Esophagus squamous epithelium (tissue), 5 donors: ENCODE measurements at places on chromosomes 11 and 22. TPM values are rescaled to one million over a fixed set of nuclear protein-coding genes. Genes with fewer than 3 reads are reported as not detected.

Gene SLC22A25
- total RNA-seq = not detected

Gene OR8G5
- not detected for total RNA-seq

Gene MMP1
- not detected for total RNA-seq

Gene ZFTA
- total RNA-seq = 3.3 TPM

Gene SMIM35
- not detected for total RNA-seq

Gene SYT13
- 0.04 TPM for total RNA-seq

Gene TMEM45B
- 85.3 TPM for total RNA-seq

Gene WNT11
- 0.50 TPM for total RNA-seq

Gene ZDHHC13
- total RNA-seq = 58.1 TPM

Gene TOMT
- not detected for total RNA-seq

Gene GALNT18
- 20.4 TPM for total RNA-seq

Gene MS4A14
- 0.67 TPM for total RNA-seq

Gene DEFB131B
- not detected for total RNA-seq

Gene CTTN
- total RNA-seq = 444 TPM

Gene BTG4
- total RNA-seq = not detected

Gene SEPTIN5
- 19.8 TPM for total RNA-seq

Gene OR52I2
- not detected for total RNA-seq

Gene ART1
- total RNA-seq = not detected

Gene C22orf31
- total RNA-seq = not detected

Gene NUP98
- total RNA-seq = 83.5 TPM

Gene ZP1
- total RNA-seq = not detected

Gene CNTN5
- total RNA-seq = 0.12 TPM

Gene GGTLC3
- total RNA-seq = not detected

Gene FZD4
- total RNA-seq = 1.1 TPM

Gene ASCL2
- total RNA-seq = 1.9 TPM

Gene NXPE2
- total RNA-seq = 1.1 TPM

Gene TTC17
- total RNA-seq = 37.5 TPM

Gene TUBA8
- not detected for total RNA-seq

Gene KCNQ1
- 3.1 TPM for total RNA-seq

Gene USP2
- 4.9 TPM for total RNA-seq

Gene CHID1
- total RNA-seq = 62.7 TPM

Gene OR5B21
- total RNA-seq = not detected

Gene CCDC15
- total RNA-seq = 2.0 TPM

Gene MS4A12
- total RNA-seq = not detected

Gene NCAM1
- total RNA-seq = 2.8 TPM

Gene SCUBE1
- 0.38 TPM for total RNA-seq

Gene SYT12
- 0.83 TPM for total RNA-seq

Gene TUB
- 6.1 TPM for total RNA-seq

Gene FAM180B
- not detected for total RNA-seq

Gene SRPRA
- total RNA-seq = 60.2 TPM

Gene MEI1
- total RNA-seq = 0.75 TPM

Gene OR6A2
- 0.19 TPM for total RNA-seq

Gene ZFPL1
- total RNA-seq = 24.0 TPM

Gene CASP4
- total RNA-seq = 80.9 TPM

Gene KRTAP5-11
- total RNA-seq = not detected

Gene POLD4
- total RNA-seq = 62.6 TPM

Gene EHF
- total RNA-seq = 265 TPM

Gene ARHGAP8
- total RNA-seq = 9.9 TPM

Gene SNRPD3
- 153 TPM for total RNA-seq

Gene C22orf23
- total RNA-seq = not detected

Gene TPBGL
- total RNA-seq = 0.09 TPM

Gene TSPO
- total RNA-seq = 737 TPM

Gene IGSF9B
- total RNA-seq = 4.8 TPM

Gene LRRC55
- not detected for total RNA-seq

Gene BRD1
- 17.8 TPM for total RNA-seq
